ENCODE measurements at places on chromosomes 1 and 21. TPM values are rescaled to one million over a fixed set of nuclear protein-coding genes. Genes with fewer than 3 reads are reported as not detected.

RGS13 gene
- total RNA-seq = not detected

OR2W3 gene
- total RNA-seq = 0.58 TPM

FBXO2 gene
- total RNA-seq = 0.19 TPM

FLG2 gene
- total RNA-seq = not detected

VWA5B1 gene
- total RNA-seq = not detected

SUSD4 gene
- under 0.01 TPM for total RNA-seq

DCDC2B gene
- total RNA-seq = not detected

WNT3A gene
- not detected for total RNA-seq

LCE3E gene
- not detected for total RNA-seq

ARHGEF19 gene
- total RNA-seq = 5.4 TPM

TP53BP2 gene
- 18.6 TPM for total RNA-seq

FMO5 gene
- 0.19 TPM for total RNA-seq

REN gene
- not detected for total RNA-seq

CRP gene
- total RNA-seq = not detected

C1orf226 gene
- 0.56 TPM for total RNA-seq

PLA2G2C gene
- not detected for total RNA-seq

DNAJC6 gene
- total RNA-seq = 8.7 TPM

TMEM125 gene
- under 0.01 TPM for total RNA-seq

TNFRSF9 gene
- total RNA-seq = 0.28 TPM

OXCT2 gene
- 1.7 TPM for total RNA-seq

TNFRSF25 gene
- 6.8 TPM for total RNA-seq

SEMA4A gene
- total RNA-seq = 0.19 TPM

CNTN2 gene
- under 0.01 TPM for total RNA-seq

BEND5 gene
- total RNA-seq = under 0.01 TPM

CFHR3 gene
- not detected for total RNA-seq

GDAP2 gene
- total RNA-seq = 30.4 TPM

MROH9 gene
- total RNA-seq = 0.85 TPM

SSU72 gene
- total RNA-seq = 71.9 TPM

INSRR gene
- total RNA-seq = not detected

ERICH3 gene
- not detected for total RNA-seq

ABCA4 gene
- total RNA-seq = 2.5 TPM

AZIN2 gene
- total RNA-seq = 2.5 TPM

HSPA6 gene
- 2.3 TPM for total RNA-seq

CCDC185 gene
- not detected for total RNA-seq

UTP11 gene
- total RNA-seq = 30.2 TPM

RORC gene
- not detected for total RNA-seq

SERPINC1 gene
- not detected for total RNA-seq
